ENCODE measurements at places on chromosomes 3 and 15. TPM values are rescaled to one million over a fixed set of nuclear protein-coding genes. Genes with fewer than 3 reads are reported as not detected.

Gene HGD
- total RNA-seq: 0.71 TPM

Gene CHP1
- total RNA-seq: 85.9 TPM

Gene DPP8
- total RNA-seq: 41.6 TPM

Gene THPO
- total RNA-seq: 0.18 TPM

Gene ZCWPW2
- 0.74 TPM for total RNA-seq

Gene FSTL1
- total RNA-seq: 887 TPM

Gene STRA6
- total RNA-seq: 8.5 TPM

Gene ARNT2
- 7.0 TPM for total RNA-seq

Gene RFT1
- total RNA-seq: 13.1 TPM

Gene IL5RA
- not detected for total RNA-seq

Gene SLC28A1
- not detected for total RNA-seq

Gene PLSCR2
- not detected for total RNA-seq

Gene DPPA4
- not detected for total RNA-seq

Gene PLA2G4E
- not detected for total RNA-seq

Gene CACNA2D3
- total RNA-seq: 0.18 TPM

Gene LHFPL4
- total RNA-seq: 0.09 TPM

Gene ECE2
- not detected for total RNA-seq

Gene KY
- 0.28 TPM for total RNA-seq

Gene GPR160
- 0.28 TPM for total RNA-seq

Gene C15orf39
- total RNA-seq: 1.6 TPM

Gene P3H2
- 11.1 TPM for total RNA-seq

Gene HMG20A
- 20.2 TPM for total RNA-seq

Gene PLIN1
- total RNA-seq: 0.14 TPM

Gene SLC12A8
- 79.0 TPM for total RNA-seq

Gene MED12L
- 0.28 TPM for total RNA-seq

Gene C3orf85
- total RNA-seq: not detected

Gene GALNT15
- total RNA-seq: 20.2 TPM

Gene GMNC
- not detected for total RNA-seq

Gene EXD1
- total RNA-seq: not detected

Gene NRG4
- total RNA-seq: not detected

Gene ZNF620
- 0.85 TPM for total RNA-seq

Gene MYLK
- total RNA-seq: 191 TPM

Gene CDCP1
- 5.6 TPM for total RNA-seq

Gene LRRC58
- 18.2 TPM for total RNA-seq

Gene BLM
- 0.74 TPM for total RNA-seq

Gene SH2D7
- total RNA-seq: not detected

Gene TMED3
- total RNA-seq: 198 TPM

Gene PSTPIP1
- total RNA-seq: not detected

Gene THRB
- total RNA-seq: 1.4 TPM

Gene USP50
- total RNA-seq: 0.28 TPM

Gene KPNA4
- total RNA-seq: 17.4 TPM

Gene UNC13C
- not detected for total RNA-seq

Gene ATP6V1A
- 165 TPM for total RNA-seq

Gene ZNF609
- total RNA-seq: 15.8 TPM

Gene SNTN
- total RNA-seq: not detected

Gene HIGD2B
- not detected for total RNA-seq

Gene ZKSCAN7
- total RNA-seq: 7.8 TPM

Gene AADAC
- 11.3 TPM for total RNA-seq

Gene ETV5
- total RNA-seq: 18.5 TPM

Gene AEN
- total RNA-seq: 45.1 TPM

Gene GOLGA8J
- total RNA-seq: not detected

Gene GOLGA8R
- total RNA-seq: 2.1 TPM

Gene SLC9A9
- 10.3 TPM for total RNA-seq

Gene WNT5A
- 4.4 TPM for total RNA-seq

Gene ZNF660
- 2.1 TPM for total RNA-seq

Gene UROC1
- not detected for total RNA-seq

Measured in smooth muscle cell of bladder (primary cell).